ENCODE measurements at places on chromosomes 1 and 21.

DNA sequence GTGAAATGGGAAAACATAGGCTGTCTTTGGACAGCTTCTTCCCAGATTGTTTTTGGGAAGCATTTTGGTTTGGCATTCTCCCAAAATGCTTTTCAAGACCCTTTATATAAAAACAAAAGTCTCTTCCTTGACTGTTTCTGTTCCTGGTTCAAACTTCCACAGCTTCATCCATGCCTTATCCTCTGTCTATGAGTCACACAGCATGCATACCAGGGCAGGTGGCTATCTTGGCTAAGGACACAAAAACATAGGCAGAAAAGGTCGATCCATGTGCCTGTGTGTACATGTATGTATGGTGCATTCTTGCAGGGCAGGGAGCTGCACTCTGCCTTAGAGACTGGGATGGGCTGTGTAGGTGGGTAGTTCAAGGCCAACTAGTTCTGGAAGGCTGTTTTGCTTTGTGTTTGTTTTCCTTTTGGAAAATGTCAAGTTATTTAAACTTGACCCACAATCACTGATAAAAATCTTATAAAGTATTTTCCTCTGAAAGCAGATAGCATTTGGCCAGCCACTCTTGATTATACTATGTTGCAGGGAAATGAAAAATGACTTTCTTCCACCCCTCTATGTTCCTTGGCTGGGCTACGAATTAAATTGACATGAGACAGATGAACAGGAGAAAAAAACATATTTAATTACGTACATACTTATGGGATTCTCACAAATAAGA is 437.0 kb downstream of the SIPA1L2 start:
- no peak for DNase-seq

- no peak for DNase-seq
These were observed 85.2 kb upstream of the TMPRSS2 start for GRCh38 chr21:41593051-41593759.

- DNase-seq = no peak
These were observed 725.2 kb downstream of the LRRIQ3 start for GRCh38 chr1:73472810-73473209.

DNA sequence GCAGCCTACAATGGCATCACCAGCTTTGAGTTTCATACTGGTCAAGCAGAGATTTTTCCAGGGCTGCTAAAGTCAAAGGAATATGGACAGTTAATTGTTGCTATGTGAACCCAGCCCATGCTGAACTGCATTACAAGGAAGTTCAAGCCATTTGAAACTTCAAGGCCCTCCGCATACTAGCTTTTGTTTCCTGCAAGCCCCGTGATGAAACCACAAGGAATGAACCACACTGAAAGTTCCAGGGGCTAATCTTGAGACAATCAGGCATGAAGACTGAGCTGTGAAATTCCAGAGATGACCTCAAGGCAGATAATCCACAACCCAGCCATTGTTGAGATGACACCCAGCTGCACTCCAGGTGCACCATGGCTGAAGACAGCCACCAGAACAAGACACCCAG is 180.8 kb downstream of the C1orf21 start:
- DNase-seq = no peak

DNA sequence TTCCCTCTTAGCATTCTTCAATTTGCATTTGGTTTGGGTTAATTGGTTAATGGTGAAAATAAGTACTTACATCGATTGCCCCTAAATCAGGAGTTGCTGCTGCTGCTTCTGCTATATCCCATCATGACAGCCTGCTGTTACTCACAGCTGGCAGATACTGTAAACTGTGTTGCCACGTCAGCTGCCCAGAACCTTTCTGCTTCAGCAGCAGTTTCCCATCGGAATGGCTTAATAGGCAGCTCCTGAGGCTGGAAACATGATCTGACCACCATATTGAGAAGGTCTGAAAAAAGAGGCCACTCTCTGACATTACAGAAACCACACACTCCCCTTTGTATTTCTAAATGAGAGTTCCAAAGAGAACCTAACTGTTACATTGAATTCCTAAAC is 14.3 kb upstream of the SEC16B start:
- DNase-seq = no peak

GRCh38 chr1:150574260-150575071 is 4.9 kb downstream of the MCL1 start:
- no peak for DNase-seq

- no peak for DNase-seq
These were observed 30.0 kb downstream of the HIVEP3 start for GRCh38 chr1:41888756-41889155.

GRCh38 chr1:40794974-40795715 is 11.6 kb downstream of the KCNQ4 start:
- DNase-seq = no peak

GRCh38 chr1:4172644-4173599 is 272.9 kb upstream of the C1orf174 start:
- DNase-seq = no peak

DNA sequence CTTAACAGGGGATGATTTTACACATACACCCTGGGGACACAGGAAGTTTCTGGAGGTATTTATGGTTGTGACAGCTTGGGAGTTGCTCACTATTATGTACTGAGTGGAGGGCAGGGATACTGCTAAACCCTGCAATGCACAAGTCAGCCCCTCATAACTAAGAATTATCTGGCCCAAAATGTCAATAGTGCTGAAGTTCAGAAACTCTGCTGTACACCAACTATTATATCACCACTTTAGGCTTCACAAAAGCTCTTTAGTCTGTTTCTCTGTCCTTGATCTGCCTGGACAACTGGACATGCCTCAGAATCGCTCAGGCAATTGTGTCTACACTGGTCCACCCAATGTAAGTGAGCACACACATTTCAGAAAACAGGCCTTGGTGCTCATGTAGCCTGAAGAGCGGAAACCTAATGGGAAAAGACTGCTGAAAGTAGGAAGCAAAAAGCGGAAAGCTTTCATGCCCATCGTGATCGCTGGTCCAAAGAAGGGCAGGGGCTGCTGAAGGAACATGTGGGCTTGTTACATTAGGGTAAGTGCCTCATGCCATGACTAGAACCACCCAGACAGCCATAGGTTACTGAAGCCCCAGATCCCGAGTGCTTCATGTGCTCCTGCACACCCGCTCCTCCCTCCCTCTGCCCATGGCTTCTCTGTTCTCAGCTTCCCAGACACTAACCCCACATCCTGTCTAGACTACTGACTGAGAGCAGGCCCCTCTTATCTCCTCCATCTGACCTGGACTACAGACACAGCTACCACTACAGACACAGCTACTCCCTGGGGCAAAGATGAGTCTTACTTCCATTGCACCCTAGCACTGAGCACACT is 73.5 kb downstream of the LRIG2 start:
- no peak for DNase-seq

- DNase-seq = no peak
These were observed 122.2 kb downstream of the POU2F1 start for GRCh38 chr1:167342846-167343245.

DNA sequence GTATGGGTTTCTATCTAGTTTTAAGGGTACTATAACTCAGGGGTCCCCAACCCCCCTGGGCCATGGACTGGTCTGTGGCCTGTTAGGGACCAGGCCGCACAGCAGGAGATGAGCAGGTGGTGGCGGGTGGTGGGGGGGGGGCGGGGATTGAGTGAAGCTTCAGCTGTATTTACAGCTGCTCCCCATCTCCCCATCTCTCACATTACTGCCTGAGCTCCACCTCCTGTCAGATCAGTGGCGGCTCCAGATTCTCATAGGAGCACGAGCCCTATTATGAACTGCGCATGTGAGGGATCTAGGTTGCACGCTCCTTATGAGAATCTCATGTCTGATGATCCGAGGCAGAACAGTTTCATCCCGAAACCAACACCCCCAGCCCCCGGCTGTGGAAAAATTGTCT is 95.1 kb upstream of the SLC45A1 start:
- no peak for DNase-seq

- DNase-seq = no peak
These were observed 158.0 kb upstream of the CACYBP start for GRCh38 chr1:174841747-174842146.

DNA sequence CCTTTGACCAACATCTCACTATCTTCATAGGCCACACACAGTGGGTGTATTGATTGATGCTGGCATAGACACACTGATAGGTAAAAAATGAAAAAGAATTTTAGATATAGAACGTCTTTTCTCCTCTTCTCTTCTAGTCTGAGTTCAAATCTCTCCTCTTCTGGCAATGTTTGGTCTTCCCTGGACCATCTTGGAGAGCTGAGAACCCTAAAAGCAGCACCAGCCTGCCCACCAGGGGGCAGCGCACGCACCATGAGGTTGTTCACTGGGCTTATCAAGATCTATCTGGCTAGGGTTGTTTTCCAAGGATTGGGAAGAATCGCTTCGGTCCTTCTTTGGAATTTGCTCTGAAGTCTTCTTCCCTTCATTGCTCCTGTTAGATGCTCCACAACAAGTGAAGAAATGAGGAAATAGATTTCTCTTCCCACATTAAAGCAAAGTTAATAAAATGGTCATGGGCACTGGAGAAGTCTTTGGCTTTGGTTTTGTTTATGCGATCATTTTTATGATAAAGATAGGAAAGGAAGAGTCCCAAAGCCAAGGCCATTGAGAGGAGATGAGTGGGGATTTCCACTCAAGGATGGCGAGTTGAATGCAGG is 104.0 kb upstream of the OLIG2 start:
- no peak for DNase-seq

DNA sequence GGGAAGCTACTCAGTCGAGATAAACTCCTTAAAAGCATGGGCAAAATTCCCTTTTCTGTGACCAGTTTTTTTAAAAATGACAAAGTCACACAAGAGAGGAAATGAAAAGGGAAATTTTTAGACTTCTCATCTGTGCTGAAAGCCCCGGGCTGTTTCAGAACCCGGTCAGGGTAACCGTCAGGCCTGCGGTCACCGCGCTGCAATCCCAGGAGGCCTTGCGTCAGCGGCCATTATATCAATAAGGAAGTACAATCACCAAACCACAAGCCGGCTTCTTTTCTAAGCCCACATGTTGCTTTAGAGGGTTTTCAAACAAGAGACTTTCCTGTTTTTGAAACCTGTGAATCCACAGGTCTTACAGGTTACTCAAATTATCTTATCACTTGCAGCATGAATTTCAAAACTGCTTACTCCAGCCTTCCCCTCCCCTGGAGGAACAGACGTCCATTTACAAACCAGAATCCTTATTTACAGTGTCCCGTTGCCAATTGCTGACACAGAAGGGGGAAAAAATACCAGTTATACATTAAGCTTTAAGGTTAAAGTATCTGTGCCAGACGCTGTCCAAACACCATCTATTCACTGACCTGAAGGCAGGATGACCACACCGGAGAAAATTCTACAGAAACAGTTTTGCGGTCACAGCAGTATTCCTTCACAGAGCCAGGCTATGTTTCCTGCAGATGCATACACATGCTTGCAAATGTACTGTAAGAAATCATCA is 165.3 kb downstream of the TOMM20 start:
- peak; percentile 86 for DNase-seq

DNA sequence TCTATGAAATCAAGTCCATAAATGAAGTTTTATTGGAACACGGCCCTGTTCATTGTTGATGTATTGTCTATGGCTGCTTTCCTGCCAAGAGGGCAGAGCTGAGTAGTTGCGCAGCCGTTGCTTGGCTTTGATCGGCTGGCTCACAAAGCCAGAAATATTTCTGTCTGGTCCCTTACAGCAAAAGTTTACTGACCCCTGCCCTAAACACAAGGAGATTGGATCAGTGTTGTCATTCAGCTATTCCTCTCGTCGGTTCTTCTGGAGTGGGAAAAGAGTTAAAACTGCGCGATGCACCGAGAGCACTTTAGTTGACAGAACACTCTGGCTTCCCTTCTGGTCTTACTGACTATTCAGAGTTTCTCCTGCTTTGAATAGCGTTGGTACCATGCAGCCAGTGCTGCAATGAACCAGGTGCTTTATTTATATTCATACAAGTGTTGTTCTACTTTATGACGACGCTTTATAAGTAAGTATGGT is 868 bp downstream of the ZBTB40 start:
- no peak for DNase-seq

GRCh38 chr1:17798011-17798410 is 42.9 kb downstream of the ACTL8 start:
- DNase-seq = no peak

DNA sequence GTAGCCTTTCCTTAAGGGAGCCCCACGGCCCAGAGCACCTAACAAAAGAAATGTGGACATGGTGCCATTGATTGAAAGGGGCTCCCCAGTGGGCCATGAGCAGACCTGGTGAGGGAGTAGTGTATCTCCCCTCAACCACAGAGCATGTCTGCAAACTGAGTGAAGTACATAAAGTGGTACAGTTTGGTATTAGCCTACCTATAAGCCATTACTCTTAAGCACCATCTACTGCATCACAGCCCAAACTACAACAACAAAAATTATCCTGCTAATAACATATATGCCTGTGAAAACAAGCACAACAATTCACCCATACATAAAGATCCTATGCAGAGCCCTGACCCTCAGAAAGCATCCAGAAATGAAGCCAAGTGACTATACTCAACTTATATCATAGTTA is 407.8 kb downstream of the PTPRC start:
- DNase-seq = no peak

DNA sequence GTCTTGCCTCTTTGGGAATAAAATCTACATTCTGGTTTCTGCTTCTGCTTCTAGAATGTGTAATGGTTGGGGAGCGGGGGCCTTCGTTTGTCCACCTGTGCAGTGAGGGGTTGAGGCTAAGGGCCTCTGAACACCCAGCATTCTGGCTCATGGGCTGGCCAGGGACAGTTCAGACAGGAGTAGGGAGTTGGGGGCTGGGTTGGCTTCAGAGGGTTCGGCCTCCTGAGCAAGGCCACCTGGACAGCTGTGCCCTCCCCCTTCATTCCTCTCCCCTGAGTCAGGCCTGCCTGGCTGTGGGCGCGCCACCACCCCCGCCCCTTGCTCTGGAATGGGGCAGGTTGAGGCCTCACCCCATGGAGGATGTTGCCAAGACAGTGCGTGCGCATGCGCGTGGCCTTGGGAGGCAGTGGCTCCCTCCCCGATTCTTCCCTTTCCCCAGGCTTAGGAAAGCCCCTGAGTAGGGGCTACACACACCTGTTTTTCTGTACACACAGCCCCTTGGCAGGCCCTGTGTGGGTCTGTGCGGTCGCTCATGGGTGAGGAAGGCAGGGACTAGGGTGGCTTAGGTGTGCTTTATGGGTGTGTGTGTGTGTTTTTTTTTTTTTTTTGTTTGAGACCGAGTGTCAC is 57.0 kb downstream of the YARS1 start:
- no peak for DNase-seq

- DNase-seq = no peak
These were observed 2.5 kb downstream of the EIF4G3 start for GRCh38 chr1:21174230-21174629.

DNA sequence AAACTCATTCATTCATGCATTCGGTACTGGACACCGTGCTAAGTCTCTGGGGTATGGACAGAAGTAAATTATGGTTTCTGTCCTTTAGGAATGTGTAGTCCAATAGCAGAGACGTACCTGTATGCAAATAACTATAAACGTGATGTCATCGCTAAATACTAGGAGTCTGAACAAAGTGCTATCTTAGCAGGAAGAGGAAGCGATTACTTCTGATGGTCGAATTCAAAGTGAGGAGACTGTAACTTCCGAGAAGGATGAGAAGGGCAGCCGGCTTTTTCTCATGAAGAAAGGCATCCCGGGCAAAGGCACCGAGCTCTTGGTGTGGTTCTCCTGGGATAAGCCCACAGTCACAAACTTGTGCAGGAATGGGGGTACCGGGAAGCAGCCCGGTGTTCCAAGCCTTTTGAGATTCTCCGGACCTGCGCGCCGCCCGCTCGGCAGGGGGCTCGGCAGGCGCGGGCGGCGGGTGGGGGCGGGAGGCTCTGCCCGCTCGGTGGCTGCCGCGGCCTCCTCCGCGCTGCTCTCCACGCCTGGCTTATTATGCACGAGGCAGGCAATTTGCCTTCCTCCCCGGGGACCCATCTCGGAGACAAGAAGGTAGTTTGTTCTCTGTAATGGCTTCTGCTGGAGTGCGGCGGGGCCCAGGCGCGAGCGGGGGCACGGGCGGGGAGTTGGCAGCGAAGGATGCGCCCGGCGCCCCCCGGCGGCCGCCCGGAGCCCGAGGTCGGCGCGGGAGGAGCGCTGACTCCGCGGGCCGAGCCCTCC is 67.5 kb upstream of the CD1D start:
- no peak for DNase-seq

Data from stimulated activated CD8-positive, alpha-beta memory T cell treated with anti-CD3 and anti-CD28 coated beads, Interleukin-4, amount 100 ng/mL, for 4 hours (primary cell).